ENCODE measurements at places on chromosomes 7 and 10. TPM values are rescaled to one million over a fixed set of nuclear protein-coding genes. Genes with fewer than 3 reads are reported as not detected.

Gene AKR1D1
- 0.09 TPM for polyA plus RNA-seq

Gene BTBD16
- not detected for polyA plus RNA-seq

Gene HHEX
- 32.8 TPM for polyA plus RNA-seq

Gene FZD1
- 0.18 TPM for polyA plus RNA-seq

Gene DNAJB9
- 19.1 TPM for polyA plus RNA-seq

Gene CPA2
- polyA plus RNA-seq, result not detected

Gene ERVW-1
- polyA plus RNA-seq, result 0.13 TPM

Gene CACNB2
- 1.3 TPM for polyA plus RNA-seq

Gene INPP5A
- 0.42 TPM for polyA plus RNA-seq

Gene DNAJC12
- polyA plus RNA-seq, result 2.7 TPM

Gene OR2AE1
- polyA plus RNA-seq, result not detected

Gene GNAT3
- 4.8 TPM for polyA plus RNA-seq

Gene TAS2R3
- not detected for polyA plus RNA-seq

Gene VKORC1L1
- polyA plus RNA-seq, result 18.8 TPM

Gene NOS3
- polyA plus RNA-seq, result 0.51 TPM

Gene NODAL
- not detected for polyA plus RNA-seq

Gene MLXIPL
- not detected for polyA plus RNA-seq

Gene AGMO
- polyA plus RNA-seq, result not detected

Gene MGMT
- 27.2 TPM for polyA plus RNA-seq

Gene FFAR4
- not detected for polyA plus RNA-seq

Gene TRIL
- polyA plus RNA-seq, result not detected

Measured in GM12878 (cell line).